ENCODE measurements at places on chromosomes 16 and 17.
A peak's percentile ranks its signal among the peaks of the same experiment; 100 is the strongest.

- DNase-seq, result peak; percentile 19
These were observed 13.1 kb downstream of the RAPGEFL1 start for GRCh38 chr17:40190197-40191021.

DNA sequence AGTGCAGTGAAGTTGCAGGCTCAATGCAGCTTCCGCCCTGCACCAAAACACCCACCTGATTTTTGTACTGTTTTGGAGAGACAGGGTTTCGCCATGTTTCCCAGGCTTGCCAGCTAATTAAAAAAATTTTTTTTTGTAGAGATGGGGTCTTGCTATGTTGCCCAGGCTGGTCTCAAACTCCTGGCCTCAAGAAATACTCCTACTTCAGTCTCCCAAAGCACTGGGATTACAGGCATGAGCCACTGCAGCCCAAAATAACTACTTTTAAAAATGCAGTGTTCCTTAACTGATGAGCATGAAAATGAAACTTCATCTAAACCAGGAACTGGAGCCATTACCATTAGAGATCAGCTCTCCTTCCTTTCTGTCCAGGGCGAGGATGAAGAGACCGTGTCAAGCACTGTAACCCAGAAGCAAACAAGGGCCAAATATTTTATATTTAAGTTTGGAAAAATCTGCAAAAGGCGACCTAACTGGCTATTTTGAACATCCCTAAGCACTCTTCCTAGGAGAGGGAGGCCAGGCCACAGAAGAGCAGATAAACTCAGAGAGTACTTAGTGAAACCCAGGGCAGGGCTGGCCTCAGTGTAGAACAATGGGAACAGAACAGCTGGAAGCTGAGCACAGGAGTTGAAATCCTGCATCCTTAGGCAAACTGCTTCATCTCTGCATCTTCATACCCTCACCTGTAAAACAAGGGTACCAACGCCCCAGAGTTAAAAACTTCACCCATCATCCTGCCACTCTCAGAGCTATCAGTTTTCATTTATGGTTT is 24.0 kb downstream of the CREBBP start:
- DNase-seq, result no peak

DNA sequence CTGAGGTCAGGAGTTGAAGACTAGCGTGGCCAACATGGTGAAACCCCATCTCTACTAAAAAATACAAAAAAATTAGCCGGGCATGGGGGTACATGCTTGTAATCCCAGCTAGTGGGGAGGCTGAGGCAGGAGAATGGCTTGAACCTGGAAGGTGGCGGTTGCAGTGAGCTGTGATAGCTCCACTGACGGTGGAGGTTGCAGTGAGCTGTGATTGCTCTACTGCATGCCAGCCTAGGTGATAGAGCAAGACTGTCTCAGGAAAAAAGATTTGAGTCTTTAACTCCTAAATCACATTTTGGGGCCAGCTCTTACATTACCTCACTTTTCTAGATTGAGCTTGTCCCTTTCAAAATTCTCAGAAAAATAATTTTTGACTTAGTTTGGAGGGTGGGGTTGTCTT is 15.2 kb downstream of the VMP1 start:
- DNase-seq, result no peak

GRCh38 chr17:82866590-82867191 is 26.9 kb upstream of the ZNF750 start:
- no peak for DNase-seq

- no peak for DNase-seq
These were observed 2.6 kb downstream of the SHBG start for GRCh38 chr17:7632492-7632894.

- DNase-seq, result no peak
These were observed 12.8 kb upstream of the PCTP start for GRCh38 chr17:55737976-55738501.

- no peak for DNase-seq
These were observed 30.5 kb downstream of the PLCG2 start for GRCh38 chr16:81809567-81809966.

DNA sequence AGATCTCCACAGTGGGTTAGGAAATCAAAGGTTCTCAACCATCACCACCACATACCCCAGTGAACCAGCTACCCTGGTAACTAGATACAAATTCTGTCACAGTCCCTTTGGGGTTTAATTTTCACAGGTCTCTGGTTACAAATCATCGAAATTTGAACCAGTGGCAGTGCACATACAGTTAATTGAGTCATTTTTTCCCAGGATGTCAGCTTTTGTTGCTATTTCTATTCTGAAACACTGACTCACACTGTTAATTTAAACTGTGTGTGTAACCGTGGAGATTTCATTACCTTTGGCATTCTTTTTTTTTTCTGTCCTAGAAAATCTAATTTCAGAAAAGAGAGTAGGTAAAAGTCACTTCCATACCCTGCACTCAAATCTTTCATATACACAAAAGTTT is 511.5 kb downstream of the TOX3 start:
- DNase-seq, result no peak

DNA sequence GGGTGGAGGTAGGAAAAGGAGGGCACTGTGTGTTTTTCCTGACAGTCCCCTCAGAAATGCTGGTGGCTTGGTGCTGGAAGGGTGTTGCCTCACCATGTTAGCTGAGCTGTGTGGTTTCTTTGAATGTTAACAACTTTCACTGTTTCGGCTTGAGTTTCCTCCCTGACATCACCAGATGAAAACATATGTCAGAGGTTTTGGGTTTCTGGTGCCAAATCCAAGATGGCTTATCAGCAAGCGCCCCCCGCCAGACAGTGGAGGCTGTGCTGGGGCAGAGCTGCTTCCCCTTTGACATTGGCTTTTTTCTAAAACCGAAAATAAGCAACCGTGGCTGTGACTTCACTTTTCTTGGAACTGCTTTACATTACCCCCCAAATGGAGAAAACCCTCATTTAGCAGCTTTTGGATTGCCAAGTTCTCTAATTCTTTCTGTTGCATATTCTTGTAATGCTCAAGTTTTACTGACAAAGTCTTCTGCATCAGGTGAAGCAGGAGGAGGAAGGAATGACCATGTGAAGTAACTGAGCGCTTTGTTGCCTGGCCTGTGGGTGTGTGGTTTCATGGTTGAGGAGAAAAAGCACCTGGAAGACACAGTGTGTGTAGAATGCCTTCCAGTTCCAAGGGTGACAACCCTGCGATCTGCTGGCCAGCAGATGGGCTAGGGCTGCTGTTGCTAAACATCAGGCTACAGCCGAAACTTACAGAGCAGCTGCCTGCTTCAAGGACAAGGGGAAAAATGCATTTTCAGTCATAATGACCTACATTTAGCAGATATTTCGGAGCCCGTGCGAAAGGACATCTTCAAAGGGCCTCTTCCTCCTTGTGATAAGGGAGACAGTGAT is 9.7 kb downstream of the RMI2 start:
- no peak for DNase-seq

DNA sequence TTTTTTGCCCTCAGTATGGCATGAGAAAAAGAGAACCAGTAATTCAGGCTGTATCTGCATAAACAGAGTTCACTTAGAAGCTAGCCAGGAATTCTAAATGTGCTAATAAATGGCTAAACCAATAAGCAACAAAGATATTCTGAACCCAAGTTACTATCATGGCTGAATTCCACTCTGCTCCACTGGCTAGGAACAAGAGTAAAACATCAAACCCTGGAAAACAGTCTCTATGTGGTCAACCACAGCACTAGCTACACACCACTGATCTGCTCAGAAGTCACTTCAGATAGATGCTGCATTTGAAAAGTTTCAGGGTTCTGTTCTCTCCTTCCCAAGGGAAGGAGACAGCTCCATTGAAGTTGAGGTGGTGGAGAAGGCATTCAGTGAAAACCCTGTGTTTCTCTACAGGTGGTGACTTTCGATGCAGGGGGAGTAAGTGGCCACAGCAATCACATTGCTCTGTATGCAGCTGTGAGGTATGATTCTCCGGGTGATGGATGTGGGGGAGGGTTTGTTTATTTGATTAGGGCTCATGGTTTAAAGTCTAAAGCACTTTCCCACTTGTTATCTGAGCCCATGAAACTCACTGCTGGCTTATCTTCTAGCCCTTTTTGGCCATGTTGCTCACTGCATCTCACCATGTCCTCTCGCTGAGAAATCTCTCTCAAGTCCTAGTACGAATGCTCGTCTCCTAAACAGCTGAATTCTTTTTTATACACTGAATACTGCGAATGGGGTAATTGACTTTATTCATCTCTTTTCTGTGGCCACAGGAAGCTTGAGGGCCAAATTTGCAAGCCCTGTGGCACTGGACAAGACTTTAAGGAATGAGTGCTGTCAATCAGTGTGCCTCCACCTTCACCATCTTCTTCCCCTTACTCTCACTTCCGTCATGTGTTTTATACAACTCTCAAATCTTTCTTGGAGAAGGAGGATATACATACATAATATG is 39.9 kb downstream of the CENPV start:
- DNase-seq, result no peak

GRCh38 chr16:6698548-6698947 is 634.1 kb upstream of the RBFOX1 start:
- no peak for DNase-seq

DNA sequence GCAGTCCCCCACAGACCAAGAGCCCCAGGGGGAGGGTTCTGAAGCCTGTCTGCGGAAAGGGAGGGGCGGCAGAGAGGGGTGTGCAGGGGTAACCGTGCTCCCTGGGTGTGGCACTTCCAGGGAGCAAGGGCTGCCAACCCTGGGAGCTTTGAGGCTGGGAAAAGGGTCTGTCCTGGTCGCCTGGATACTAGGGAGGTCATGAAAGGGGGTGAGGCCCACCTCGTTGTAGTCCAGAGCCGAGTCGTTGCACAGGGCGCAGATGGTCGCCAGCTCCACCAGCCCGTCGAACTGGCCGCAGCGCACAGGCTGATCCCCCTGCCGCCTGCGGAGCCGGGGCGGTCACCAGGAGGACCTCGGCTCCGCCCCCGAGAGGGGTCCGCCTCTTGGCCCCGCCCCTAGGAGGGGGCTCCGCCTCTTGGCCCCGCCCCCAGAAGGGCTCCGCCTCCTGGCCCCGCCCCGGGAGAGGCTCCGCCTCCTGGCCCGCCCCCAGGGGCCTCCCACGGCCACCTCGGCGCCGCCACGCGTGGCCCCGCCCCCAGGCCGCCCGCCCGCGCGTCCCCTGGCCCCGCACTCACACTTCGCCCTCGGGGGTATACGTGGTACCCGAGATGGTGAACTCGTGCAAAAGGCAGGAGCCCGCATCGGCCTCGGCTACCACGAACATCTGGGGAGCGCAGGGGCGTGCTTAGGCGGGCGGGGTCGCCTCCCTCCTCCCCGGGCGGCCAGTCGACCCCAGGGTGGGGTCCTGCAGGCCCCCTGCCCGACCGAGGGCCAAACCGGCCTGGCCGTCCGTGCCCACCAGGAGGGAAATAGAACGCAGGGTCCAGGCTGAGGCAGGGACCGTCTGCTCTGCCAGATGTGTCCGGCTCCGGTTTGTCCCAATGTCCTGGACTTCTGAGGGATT is 19.5 kb downstream of the ATP2A3 start:
- DNase-seq, result peak; percentile 68

GRCh38 chr17:61383689-61384201 is 15.9 kb upstream of the TBX2 start:
- DNase-seq, result no peak

DNA sequence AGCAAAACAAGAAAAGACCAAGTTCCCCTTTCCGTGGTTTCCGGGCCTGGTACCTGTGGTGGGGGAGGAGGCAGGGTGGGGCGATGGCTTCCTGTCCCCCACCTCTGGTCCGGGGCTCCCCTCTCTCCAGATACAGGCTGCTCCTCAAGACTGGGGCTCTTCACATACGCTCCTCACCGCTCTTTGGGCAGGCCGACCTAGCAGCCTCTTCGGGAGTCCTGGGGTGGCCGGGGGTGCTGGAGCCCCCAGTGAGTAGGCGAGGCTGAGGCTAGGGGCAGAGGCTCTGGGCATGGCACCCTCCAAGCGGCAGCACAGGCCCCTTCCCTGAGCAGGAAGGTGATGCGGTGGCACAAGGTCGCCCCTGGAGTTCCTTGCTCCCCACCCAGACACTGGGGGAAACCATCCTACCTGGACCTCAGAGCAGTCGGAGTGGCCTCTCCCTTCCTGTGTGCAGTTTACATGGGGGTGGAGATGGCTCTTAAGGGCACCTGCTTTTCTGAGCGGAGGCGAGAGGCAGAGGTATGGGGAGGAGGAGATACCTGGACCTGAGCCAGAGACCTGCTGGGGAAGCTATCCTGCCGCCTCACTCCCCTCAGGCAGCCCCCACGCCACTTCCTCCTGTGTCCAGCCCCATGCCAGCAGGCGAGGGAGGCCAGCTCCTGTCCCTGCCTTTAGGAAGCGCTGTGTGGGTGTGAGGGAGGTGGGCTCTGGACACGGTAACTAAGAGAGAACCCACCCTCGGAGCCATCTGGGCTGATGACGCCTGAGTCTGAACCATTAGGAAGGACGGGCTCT is 891 bp downstream of the CORO1A start:
- DNase-seq, result no peak

GRCh38 chr17:82487910-82488309 is 29.4 kb downstream of the NARF start:
- no peak for DNase-seq

GRCh38 chr17:64240741-64241347 is 22.2 kb downstream of the TEX2 start:
- DNase-seq, result no peak

- no peak for DNase-seq
These were observed 41.5 kb upstream of the MYOCD start for GRCh38 chr17:12624211-12624610.

DNA sequence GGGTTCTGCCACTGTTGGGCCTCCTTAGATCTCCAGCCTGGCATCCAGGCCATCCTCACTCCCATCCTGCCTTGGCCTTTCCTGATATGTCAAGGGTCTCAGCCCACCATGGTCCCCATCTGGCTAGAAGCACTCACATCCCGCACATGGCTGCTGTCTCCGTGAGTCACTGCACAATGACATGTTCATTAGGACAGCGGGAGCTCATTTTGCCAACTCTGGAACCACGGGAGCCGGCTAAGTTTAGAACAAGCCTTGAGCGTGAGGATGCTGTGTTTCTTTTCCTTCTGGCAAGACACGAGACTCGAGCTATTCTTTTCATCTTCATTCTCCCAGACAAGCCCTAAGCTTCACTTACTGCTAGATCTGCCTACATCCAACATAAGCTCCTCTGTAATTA is 65.7 kb upstream of the KSR1 start:
- no peak for DNase-seq

- no peak for DNase-seq
These were observed 1.4 kb downstream of the CUEDC1 start for GRCh38 chr17:57953705-57954396.

DNA sequence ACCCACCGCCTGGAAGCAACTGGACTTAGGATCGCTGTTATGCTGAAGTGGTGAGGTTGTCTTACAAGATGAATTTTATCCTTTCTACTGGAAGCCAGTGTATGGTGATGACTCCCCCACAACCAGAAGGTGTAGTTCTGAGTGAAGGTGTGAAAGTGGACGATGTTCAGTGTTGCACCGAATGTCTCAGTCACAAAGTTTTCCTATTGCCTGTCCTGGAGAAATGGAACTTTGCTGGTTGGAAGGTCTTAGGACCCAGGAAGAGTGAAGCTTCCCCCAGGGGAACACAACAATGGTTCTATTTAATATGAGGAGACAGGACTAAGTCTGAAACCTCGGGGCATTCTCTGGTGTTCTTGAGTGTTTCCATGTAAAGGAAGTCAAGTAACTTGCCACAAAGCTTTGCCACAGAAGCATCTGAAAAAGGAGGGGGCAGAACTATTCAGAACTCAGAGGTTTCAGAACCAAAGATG is 44.2 kb downstream of the USP22 start:
- DNase-seq, result no peak

- DNase-seq, result no peak
These were observed 12.7 kb downstream of the MYO18A start for GRCh38 chr17:29167393-29168078.

- DNase-seq, result no peak
These were observed 90.7 kb downstream of the WWP2 start for GRCh38 chr16:69852815-69853214.

Data from NCI-H1930 (cell line).